Glutamatergic neuron (in vitro differentiated cells): ENCODE measurements at places on chromosomes 4 and X. TPM values are rescaled to one million over a fixed set of nuclear protein-coding genes. Genes with fewer than 3 reads are reported as not detected.

Gene SATL1
- total RNA-seq = not detected

Gene ARR3
- not detected for total RNA-seq

Gene RTL3
- total RNA-seq = not detected

Gene CDX4
- not detected for total RNA-seq

Gene POF1B
- total RNA-seq = not detected

Gene MRFAP1L1
- 66.1 TPM for total RNA-seq

Gene TRO
- 236 TPM for total RNA-seq

Gene PABPC1L2A
- 1.5 TPM for total RNA-seq

Gene ETDB
- total RNA-seq = not detected

Gene SNX25
- 27.5 TPM for total RNA-seq

Gene ARX
- total RNA-seq = 0.98 TPM

Gene NEK1
- total RNA-seq = 23.2 TPM

Gene LNX1
- total RNA-seq = 0.10 TPM

Gene GRID2
- 2.1 TPM for total RNA-seq

Gene DAPP1
- not detected for total RNA-seq

Gene CCNA2
- total RNA-seq = 8.9 TPM

Gene FDCSP
- not detected for total RNA-seq

Gene CNGA1
- total RNA-seq = not detected

Gene CENPVL3
- total RNA-seq = 0.42 TPM

Gene BDH2
- 19.6 TPM for total RNA-seq

Gene CD38
- total RNA-seq = 0.37 TPM

Gene ATOH1
- not detected for total RNA-seq

Gene GC
- total RNA-seq = not detected

Gene AKAP4
- total RNA-seq = not detected

Gene PPM1K
- total RNA-seq = 19.0 TPM

Gene SORCS2
- 29.5 TPM for total RNA-seq

Gene PRKX
- total RNA-seq = 64.3 TPM

Gene MBNL3
- total RNA-seq = 1.0 TPM

Gene PPBP
- not detected for total RNA-seq

Gene MID1IP1
- 44.9 TPM for total RNA-seq

Gene HSPA4L
- 14.7 TPM for total RNA-seq

Gene PABPC4L
- total RNA-seq = 0.47 TPM

Gene SPATA4
- not detected for total RNA-seq

Gene ADH1C
- total RNA-seq = not detected

Gene CSN1S1
- not detected for total RNA-seq

Gene TNIP2
- total RNA-seq = 25.4 TPM

Gene CCDC149
- total RNA-seq = 5.2 TPM

Gene UFSP2
- 38.0 TPM for total RNA-seq

Gene SHROOM3
- total RNA-seq = 1.9 TPM

Gene CISD2
- 22.7 TPM for total RNA-seq

Gene FHL1
- total RNA-seq = 161 TPM

Gene SLC2A9
- total RNA-seq = not detected

Gene KIAA1210
- total RNA-seq = 0.98 TPM

Gene IBSP
- not detected for total RNA-seq

Gene ARFIP1
- 22.2 TPM for total RNA-seq
